Activated naive CD8-positive, alpha-beta T cell treated with anti-CD3 and anti-CD28 coated beads for 36 hours (primary cell): ENCODE measurements at places on chromosomes 11 and 22. TPM values are rescaled to one million over a fixed set of nuclear protein-coding genes. Genes with fewer than 3 reads are reported as not detected.

KREMEN1 gene
- 0.28 TPM for total RNA-seq

MS4A12 gene
- not detected for total RNA-seq

RRM1 gene
- 217 TPM for total RNA-seq

CECR2 gene
- 0.10 TPM for total RNA-seq

IL17REL gene
- total RNA-seq: not detected

DDIAS gene
- 28.8 TPM for total RNA-seq

GAS2L1 gene
- total RNA-seq: 1.1 TPM

MMP13 gene
- not detected for total RNA-seq

RPS3 gene
- 4,132 TPM for total RNA-seq

TECTA gene
- total RNA-seq: 0.31 TPM

KRTAP5-9 gene
- total RNA-seq: not detected

MB gene
- total RNA-seq: not detected

SDHD gene
- 118 TPM for total RNA-seq

SPTBN2 gene
- 1.4 TPM for total RNA-seq

FXYD6 gene
- not detected for total RNA-seq

CDKN1C gene
- total RNA-seq: 0.85 TPM

OR2AG1 gene
- not detected for total RNA-seq

TBX10 gene
- total RNA-seq: not detected

OR10A5 gene
- not detected for total RNA-seq

MORC2 gene
- total RNA-seq: 25.7 TPM

MMP12 gene
- total RNA-seq: not detected

ATG2A gene
- 17.3 TPM for total RNA-seq

HNRNPUL2 gene
- total RNA-seq: 54.4 TPM

RAB3IL1 gene
- not detected for total RNA-seq

BDNF gene
- not detected for total RNA-seq

LYVE1 gene
- not detected for total RNA-seq

ACTN3 gene
- 0.12 TPM for total RNA-seq

SCGB1A1 gene
- total RNA-seq: not detected

SLC22A8 gene
- not detected for total RNA-seq

SLC37A2 gene
- total RNA-seq: 0.47 TPM

CCDC15 gene
- total RNA-seq: 4.5 TPM

IGLL1 gene
- not detected for total RNA-seq

GGT5 gene
- not detected for total RNA-seq

ZBTB16 gene
- total RNA-seq: 2.1 TPM

CALCB gene
- total RNA-seq: 5.0 TPM

TRIM64C gene
- total RNA-seq: not detected

C11orf21 gene
- 2.5 TPM for total RNA-seq

THY1 gene
- not detected for total RNA-seq

OR6A2 gene
- 0.10 TPM for total RNA-seq

PRODH gene
- not detected for total RNA-seq
